ENCODE measurements at places on chromosomes 2 and 18.

DNA sequence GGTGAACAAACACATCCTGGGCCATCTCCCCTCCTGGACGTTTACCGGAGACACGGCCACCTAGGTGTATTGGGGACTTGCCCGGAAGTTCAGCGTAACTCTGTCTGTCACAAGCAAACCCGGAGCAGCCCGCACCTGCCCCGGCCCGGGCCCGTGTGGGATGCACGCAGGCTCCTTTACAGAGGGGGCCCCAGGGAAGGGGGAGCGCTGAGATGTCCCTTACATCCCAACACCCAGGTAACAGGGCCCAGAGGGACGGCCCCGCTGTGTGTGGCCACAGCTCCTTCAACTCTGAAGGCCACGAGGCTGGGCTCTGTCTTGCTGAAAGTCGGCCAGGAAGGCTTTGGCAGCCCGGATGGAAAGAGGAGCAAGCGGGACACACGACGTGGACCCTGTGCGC is 212.8 kb downstream of the TWIST2 start:
- no peak for DNase-seq

DNA sequence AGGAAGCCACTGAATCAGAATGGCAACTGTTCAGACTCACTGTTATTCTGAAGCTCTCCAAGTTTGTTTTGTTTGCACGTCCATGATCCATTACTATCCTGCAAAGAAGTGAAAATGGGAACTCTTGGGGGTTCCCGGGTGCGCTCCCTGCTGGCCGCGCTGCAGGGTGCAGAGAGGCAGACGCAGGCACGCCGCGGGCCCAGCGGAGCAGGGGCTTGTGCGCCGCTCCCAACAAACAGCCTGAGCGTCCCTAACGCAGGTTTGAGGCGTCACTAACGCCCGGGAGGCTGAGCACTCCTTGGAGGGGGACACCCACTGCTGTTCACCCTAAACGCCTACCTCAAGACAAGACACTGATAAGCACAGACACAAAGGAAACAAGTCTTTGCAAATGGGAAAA is 14.3 kb upstream of the PIEZO2 start:
- DNase-seq: peak; percentile 23

DNA sequence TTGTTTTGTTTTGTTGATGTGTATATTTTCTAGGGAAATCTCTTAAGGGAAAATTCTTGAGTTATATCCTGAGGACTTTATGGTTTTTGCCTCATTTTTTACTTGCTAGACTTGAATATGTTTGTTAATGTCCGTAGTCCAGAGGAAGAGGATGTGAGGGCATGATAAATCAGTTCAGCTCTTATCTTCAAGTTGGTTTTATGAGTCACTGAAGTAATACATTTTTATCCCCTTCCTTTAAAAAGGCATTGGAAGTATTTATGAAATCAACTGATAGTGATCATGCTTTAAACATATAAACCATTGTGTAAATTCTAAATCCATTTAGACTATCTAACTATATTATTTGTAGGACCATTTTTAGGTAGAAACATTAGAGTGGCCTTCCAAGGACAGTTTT is 43.9 kb upstream of the CYBRD1 start:
- no peak for DNase-seq

GRCh38 chr2:41853427-41854191 is 194.2 kb upstream of the PKDCC start:
- no peak for DNase-seq

GRCh38 chr18:69469444-69469919 is 68.8 kb downstream of the DOK6 start:
- DNase-seq: peak; percentile 75

GRCh38 chr2:178482437-178482836 is 2.2 kb downstream of the PLEKHA3 start:
- DNase-seq: no peak

- DNase-seq: no peak
These were observed 155.5 kb upstream of the ACVR2A start for GRCh38 chr2:147689220-147689909.

DNA sequence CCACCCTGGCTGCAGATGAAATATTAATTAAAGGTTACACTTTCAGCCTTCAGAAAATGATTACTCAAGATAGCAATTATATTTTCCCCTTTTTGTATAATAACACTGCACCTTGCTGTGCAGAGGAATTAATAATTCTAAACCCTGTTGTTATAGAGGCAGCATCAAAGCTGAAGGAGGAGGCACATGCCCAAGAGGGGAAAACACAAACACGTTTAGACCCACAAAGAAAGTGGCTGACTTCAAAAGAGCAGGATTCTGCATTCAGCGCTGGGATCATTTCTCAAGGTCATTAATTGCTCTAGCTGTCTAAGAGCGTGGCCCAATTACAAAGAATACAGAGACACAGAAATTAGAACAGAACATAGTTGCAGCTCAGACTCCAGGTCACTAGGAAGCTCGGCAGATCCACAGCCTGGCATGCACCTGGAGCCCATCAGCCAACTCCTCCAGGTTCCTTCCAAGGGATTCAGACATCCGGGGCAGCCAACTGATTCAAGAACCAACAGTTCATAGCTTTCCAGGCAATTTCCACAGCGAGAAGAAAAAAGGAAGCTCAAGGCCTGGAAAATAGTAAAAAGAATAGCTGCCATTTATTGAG is 102.3 kb upstream of the ID2 start:
- DNase-seq: no peak

DNA sequence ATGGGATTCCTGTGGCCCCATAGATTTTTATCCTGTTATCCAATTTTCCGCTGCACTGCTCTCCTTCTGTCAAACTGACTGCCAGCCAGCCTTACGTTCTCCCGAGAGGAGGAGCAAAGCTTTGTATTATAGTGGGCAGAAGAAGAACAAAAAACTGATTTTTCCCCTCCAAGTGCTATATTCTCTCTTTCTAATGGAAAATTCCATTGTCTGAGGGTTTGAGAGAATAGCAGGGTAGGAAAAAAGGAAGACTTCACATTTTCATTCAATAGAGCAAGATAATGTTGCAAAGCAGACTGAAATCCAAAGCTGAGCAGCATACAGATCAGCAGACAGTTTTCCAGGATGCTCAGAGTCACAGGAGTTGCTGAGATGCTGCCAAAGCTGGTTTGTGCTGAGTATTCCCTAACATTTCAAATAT is 238.0 kb downstream of the UBE2E3 start:
- DNase-seq: no peak

- peak; percentile 22 for DNase-seq
These were observed 69.4 kb downstream of the TWSG1 start for GRCh38 chr18:9403795-9404564.

DNA sequence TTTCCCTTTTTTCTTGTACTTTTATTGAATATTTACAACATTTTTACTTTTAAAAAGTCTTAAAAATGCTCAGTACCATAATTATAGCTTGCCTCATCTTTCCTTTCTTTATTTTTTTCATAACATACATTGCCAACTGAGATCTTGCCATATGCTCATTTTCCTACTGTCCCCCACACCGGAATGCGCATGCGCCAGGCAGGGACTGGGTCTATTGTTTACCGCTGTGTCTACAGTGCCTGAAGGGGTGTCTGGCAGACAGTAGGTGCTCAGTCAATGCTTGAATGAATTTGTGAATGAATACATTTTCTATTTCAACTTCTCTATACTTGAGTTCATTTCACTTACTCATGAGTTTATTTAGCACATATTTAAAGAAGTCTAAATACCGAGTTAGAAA is 158.0 kb downstream of the CYP26B1 start:
- DNase-seq: no peak
